ENCODE measurements at places on chromosomes 3 and 15. TPM values are rescaled to one million over a fixed set of nuclear protein-coding genes. Genes with fewer than 3 reads are reported as not detected.

The MNS1 gene
- 0.43 TPM for total RNA-seq

The SLC4A7 gene
- total RNA-seq = 11.0 TPM

The ATP8B4 gene
- total RNA-seq = 15.1 TPM

The CASR gene
- not detected for total RNA-seq

The BLM gene
- total RNA-seq = 0.11 TPM

The CAMP gene
- not detected for total RNA-seq

DNA sequence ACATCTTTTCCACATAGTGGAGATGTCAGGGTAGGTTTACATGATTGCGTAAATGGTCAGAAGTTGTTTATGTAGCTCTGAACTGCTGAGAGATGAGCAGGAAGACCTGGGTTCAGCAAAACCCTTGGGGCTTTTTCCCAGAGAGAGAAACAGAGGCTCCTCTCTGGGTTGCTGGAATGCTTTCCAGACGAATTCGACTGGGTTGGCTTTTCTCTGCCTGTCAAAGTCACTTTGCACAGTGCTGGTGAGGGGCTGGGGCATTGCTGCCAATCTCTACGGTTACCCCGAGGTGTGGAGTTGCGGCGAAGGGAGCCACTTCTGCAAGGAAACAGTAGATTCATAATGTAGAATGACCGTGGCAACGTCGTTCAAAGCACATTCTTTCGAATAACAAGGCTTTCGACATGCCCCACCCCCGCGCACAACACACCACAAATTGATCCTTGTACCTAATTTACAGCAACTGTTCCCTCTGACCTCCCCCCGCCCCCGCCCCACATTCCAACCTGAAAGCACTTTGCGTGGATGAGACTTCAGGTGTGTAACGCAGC is 950 bp upstream of the CNTN4 start:
- peak overlapping the region; percentile 82 for H3K27ac ChIP-seq
- H3K4me1 ChIP-seq = no peaks in the 10 kb centered on the region
- peak overlapping the region; percentile 77 for H3K4me3 ChIP-seq
- peak; percentile 65 for DNase-seq
- H3K36me3 ChIP-seq = no peaks in the 10 kb centered on the region

- H3K27me3 ChIP-seq = no peaks in the 10 kb centered on the region
- H3K27ac ChIP-seq = no peak overlapping the region
- H3K36me3 ChIP-seq = no peaks in the 10 kb centered on the region
- no peak overlapping the region for H3K4me3 ChIP-seq
Observed at GRCh38 chr15:52246686-52247431, 48.7 kb downstream of the MYO5C start.

GRCh38 chr3:112894258-112894657 is 47.6 kb upstream of the CD200R1L start:
- H3K4me3 ChIP-seq = no peak overlapping the region
- DNase-seq = no peak
- no peaks in the 10 kb centered on the region for H3K4me1 ChIP-seq
- H3K27ac ChIP-seq = no peak overlapping the region

GRCh38 chr15:37731146-37731746 is 203.2 kb upstream of the TMCO5A start:
- no peak overlapping the region for H3K27ac ChIP-seq
- no peaks in the 10 kb centered on the region for H3K27me3 ChIP-seq
- no peaks in the 10 kb centered on the region for H3K4me1 ChIP-seq
- no peak overlapping the region for H3K4me3 ChIP-seq
- no peaks in the 10 kb centered on the region for H3K36me3 ChIP-seq

GRCh38 chr3:51357856-51358255 is 27.2 kb upstream of the MANF start:
- DNase-seq = no peak
- no peak overlapping the region for H3K27ac ChIP-seq
- H3K36me3 ChIP-seq = no peaks in the 10 kb centered on the region
- H3K4me3 ChIP-seq = no peak overlapping the region
- H3K4me1 ChIP-seq = no peaks in the 10 kb centered on the region
- no peaks in the 10 kb centered on the region for H3K27me3 ChIP-seq

GRCh38 chr3:188701485-188701969 is 470.2 kb upstream of the TPRG1 start:
- H3K4me1 ChIP-seq = peaks cover 39% of the 10 kb centered on the region
- no peaks in the 10 kb centered on the region for H3K27me3 ChIP-seq
- H3K27ac ChIP-seq = peak overlapping the region; percentile 5
- DNase-seq = no peak

DNA sequence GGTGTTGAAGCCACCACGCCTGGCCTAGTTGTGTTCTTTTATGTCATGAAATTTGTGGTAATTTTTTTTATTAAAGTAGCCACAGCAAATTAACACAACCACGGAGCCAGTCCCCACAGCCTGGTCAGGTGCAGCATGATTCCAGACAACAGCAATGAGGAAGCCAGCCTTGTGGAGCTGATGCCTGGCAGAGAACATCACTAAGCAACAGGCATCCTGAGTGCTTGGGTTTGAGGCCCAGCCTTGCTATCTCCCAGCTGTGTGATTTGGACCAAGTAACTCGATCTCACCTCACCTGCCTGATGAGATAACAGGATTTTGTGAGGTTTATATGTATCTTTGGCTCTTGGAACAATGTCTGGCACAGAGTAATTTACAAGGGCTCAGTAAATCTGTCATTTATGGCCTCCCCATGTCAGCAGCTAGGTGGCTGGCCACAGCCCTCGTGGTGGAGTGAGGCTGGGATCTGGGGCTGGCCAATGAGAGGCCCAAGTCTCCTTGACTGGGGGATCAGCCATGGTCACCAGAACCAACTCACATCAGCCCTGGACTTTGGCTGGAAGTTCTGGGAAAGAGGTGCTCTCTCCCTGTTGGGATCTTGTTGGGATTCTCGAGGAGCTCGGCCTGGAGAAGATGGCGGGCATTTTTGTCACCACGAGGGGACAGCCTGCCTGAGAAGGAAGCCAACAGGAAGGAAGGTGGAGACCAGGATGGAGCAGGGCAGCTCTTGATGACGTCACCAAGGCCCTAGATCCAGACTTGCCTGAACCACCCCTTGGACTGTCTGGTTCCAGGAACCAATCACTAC is 22.8 kb upstream of the FLNB start:
- no peak for DNase-seq
- H3K27me3 ChIP-seq = no peaks in the 10 kb centered on the region
- H3K36me3 ChIP-seq = no peaks in the 10 kb centered on the region
- no peak overlapping the region for H3K27ac ChIP-seq
